ENCODE measurements at places on chromosomes 1 and 21.

- H3K27ac ChIP-seq: peak overlapping the region; percentile 30
These were observed 29.4 kb downstream of the MRPL37 start for GRCh38 chr1:54229281-54229891.

- DNase-seq: no peak
- peaks cover 63% of the 10 kb centered on the region for H3K4me1 ChIP-seq
- peak overlapping the region; percentile 98 for H3K4me3 ChIP-seq
- no peaks in the 10 kb centered on the region for H3K36me3 ChIP-seq
- H3K27me3 ChIP-seq: no peaks in the 10 kb centered on the region
These were observed 1.7 kb downstream of the SPSB1 start for GRCh38 chr1:9294405-9294773.

GRCh38 chr1:6601923-6602668, 573 bp downstream of the KLHL21 start:
- no peaks in the 10 kb centered on the region for H3K36me3 ChIP-seq
- H3K4me1 ChIP-seq: peaks cover 59% of the 10 kb centered on the region
- DNase-seq: no peak
- H3K4me3 ChIP-seq: peak overlapping the region; percentile 59
- H3K27ac ChIP-seq: peak overlapping the region; percentile 98

- no peak overlapping the region for H3K4me3 ChIP-seq
- no peak for DNase-seq
- H3K4me1 ChIP-seq: peaks cover 2% of the 10 kb centered on the region
These were observed 9.9 kb upstream of the CDCA8 start for GRCh38 chr1:37682334-37682987.

DNA sequence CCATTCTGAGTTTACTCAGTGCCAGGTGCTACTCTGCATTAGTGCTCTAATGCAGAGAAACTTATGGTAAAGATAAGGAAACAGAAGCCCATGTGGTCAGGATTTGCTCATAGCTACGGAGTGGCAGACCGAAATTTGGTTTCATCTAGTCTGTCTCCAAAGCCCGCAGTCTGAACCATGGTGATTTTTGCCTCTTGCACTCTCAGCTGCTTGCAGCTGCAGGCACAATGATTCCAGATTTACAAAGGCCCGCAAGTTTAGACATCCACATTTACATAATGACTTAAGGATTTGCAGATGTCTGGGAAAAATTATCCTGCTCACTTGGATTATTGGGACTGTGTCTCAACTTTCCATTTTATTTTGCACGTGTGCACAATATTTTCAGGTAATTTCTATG, 161.3 kb upstream of the KCNJ6 start:
- no peak overlapping the region for H3K4me3 ChIP-seq
- no peak for DNase-seq
- no peaks in the 10 kb centered on the region for H3K4me1 ChIP-seq
- H3K36me3 ChIP-seq: no peaks in the 10 kb centered on the region
- no peak overlapping the region for H3K27ac ChIP-seq
- no peaks in the 10 kb centered on the region for H3K27me3 ChIP-seq

DNA sequence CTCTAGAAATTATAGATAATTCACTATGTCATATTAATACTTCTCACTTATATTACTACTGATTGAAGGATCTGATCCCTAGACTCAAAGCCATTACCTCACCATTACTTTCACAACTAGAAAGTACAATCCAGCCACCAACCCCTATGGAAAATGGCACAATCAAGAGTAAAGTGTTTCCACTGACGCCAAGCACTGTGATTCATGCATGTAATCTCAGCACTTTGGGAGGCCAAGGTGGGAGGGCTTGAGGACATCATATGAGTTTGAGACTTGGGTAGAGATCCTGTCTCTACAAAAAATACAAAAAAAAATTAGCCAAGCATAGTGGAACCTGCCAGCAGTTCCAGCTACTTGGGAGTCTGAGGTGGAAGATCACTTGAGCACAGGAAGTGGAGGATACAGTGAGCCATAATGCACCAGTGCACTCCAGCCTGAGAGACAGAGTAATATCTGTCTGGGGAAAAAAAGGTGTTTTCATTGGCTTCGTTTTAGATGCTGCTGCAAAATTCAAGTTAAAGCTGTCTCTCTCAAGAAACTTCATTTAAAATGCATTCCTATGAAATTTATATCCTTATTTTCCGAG, 126.5 kb downstream of the AKT3 start:
- no peak overlapping the region for H3K27ac ChIP-seq
- DNase-seq: no peak
- H3K4me3 ChIP-seq: no peak overlapping the region
- no peaks in the 10 kb centered on the region for H3K36me3 ChIP-seq

GRCh38 chr1:218078916-218079315, 206.2 kb upstream of the RRP15 start:
- no peaks in the 10 kb centered on the region for H3K27me3 ChIP-seq
- no peaks in the 10 kb centered on the region for H3K36me3 ChIP-seq
- no peak overlapping the region for H3K27ac ChIP-seq

DNA sequence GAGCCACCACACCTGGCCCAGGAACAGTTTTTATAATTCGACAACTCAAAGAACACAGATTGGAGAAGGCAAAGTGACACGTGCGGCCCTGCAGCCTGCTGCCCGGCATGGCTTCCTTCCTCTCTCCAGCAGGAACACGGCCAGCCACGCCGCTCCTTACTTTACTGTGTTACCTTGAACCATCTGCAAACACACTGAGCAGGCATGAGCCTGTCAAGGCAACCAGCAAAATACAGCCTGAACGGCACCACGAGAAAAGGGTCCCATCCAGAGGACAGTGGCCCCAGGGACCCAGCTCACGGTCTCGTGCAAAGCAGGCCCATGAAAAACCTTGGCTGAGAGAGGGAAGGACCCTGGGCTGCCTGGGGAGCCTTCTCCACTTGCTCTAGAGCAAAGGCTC, 38.8 kb downstream of the NPHP4 start:
- DNase-seq: no peak
- H3K4me1 ChIP-seq: no peaks in the 10 kb centered on the region
- no peak overlapping the region for H3K27ac ChIP-seq
- no peaks in the 10 kb centered on the region for H3K27me3 ChIP-seq
- no peaks in the 10 kb centered on the region for H3K36me3 ChIP-seq
- no peak overlapping the region for H3K4me3 ChIP-seq

DNA sequence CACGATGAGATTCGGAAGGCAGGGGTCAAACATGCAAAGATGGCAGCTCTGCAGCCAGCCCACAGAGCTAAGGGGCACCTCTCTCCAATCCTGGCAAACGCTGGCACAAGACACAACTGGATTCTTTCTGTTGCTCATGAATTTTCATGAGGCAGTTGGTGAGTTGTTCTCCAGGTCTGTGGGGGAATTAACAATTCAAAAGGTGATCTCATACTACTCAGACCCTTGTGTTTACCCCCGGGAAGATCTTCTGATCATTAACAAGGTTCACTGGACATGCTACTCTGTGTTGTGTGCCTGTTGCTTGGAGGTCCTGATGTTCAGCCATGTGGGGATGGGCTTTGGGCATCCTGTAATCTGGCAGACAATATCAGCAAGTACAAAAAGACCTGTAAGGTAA, 128.9 kb downstream of the HHAT start:
- H3K36me3 ChIP-seq: no peaks in the 10 kb centered on the region
- H3K4me3 ChIP-seq: no peak overlapping the region
- H3K4me1 ChIP-seq: no peaks in the 10 kb centered on the region

GRCh38 chr1:211511947-211512346, 20.0 kb upstream of the RD3 start:
- H3K27ac ChIP-seq: no peak overlapping the region
- H3K36me3 ChIP-seq: no peaks in the 10 kb centered on the region
- H3K4me1 ChIP-seq: peaks cover 21% of the 10 kb centered on the region
- H3K4me3 ChIP-seq: no peak overlapping the region
- no peaks in the 10 kb centered on the region for H3K27me3 ChIP-seq

DNA sequence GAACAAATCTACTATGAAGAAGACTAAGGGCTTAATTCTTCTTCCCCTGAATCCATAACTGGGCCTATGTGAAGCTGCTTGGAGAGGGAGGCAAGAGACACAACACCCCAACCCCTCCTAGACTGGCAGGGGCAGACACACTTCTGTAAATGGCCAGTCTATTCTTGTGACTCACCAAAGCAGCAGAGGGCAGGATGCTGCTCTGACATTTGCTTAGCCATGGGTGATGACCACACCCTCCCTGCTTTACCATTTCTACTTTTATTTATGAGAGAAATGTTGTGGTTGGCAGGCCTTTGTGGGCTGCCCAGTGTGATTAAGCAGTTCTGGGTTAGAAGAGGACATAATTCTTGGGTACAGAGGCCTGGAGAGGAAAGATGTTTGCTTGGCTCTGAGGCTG, 189.8 kb upstream of the DPYD start:
- no peak overlapping the region for H3K27ac ChIP-seq
- H3K4me3 ChIP-seq: no peak overlapping the region
- DNase-seq: no peak
- H3K36me3 ChIP-seq: no peaks in the 10 kb centered on the region

- H3K27me3 ChIP-seq: no peaks in the 10 kb centered on the region
- H3K4me3 ChIP-seq: no peak overlapping the region
- no peaks in the 10 kb centered on the region for H3K36me3 ChIP-seq
These were observed 193.3 kb upstream of the BEND5 start for GRCh38 chr1:48969971-48970370.

GRCh38 chr1:166086113-166086883, 80.5 kb downstream of the FAM78B start:
- DNase-seq: peak; percentile 64
- no peak overlapping the region for H3K4me3 ChIP-seq
- no peaks in the 10 kb centered on the region for H3K36me3 ChIP-seq
- no peaks in the 10 kb centered on the region for H3K27me3 ChIP-seq

DNA sequence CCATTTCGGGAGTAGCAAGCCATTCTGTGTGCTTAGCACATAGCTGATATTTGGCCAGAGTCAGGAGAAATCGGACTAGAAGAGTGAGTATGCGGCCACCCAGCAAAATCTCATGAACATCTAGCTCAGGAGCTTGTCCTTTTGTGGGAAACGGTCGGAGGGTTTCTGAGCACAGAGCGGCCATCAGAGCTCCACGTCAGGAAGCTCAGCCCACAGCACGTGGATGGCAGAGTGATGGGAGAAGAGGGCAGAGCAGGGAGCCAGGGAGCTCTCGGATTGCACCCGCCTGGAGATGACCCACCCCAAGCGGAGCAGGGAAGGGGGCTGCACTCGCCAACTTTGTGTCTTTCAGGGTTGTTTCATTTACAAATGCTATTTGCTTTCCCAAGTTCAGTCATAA, 13.9 kb downstream of the RCAN3 start:
- H3K36me3 ChIP-seq: no peaks in the 10 kb centered on the region
- DNase-seq: no peak
- no peak overlapping the region for H3K4me3 ChIP-seq

- H3K27me3 ChIP-seq: no peaks in the 10 kb centered on the region
- H3K4me1 ChIP-seq: no peaks in the 10 kb centered on the region
- no peak for DNase-seq
- no peak overlapping the region for H3K27ac ChIP-seq
These were observed 695.4 kb downstream of the BRINP3 start for GRCh38 chr1:189782295-189782694.

GRCh38 chr21:15353546-15353945, 288.7 kb upstream of the NRIP1 start:
- no peak for DNase-seq
- H3K36me3 ChIP-seq: no peaks in the 10 kb centered on the region
- H3K4me3 ChIP-seq: no peak overlapping the region
- H3K27me3 ChIP-seq: no peaks in the 10 kb centered on the region

DNA sequence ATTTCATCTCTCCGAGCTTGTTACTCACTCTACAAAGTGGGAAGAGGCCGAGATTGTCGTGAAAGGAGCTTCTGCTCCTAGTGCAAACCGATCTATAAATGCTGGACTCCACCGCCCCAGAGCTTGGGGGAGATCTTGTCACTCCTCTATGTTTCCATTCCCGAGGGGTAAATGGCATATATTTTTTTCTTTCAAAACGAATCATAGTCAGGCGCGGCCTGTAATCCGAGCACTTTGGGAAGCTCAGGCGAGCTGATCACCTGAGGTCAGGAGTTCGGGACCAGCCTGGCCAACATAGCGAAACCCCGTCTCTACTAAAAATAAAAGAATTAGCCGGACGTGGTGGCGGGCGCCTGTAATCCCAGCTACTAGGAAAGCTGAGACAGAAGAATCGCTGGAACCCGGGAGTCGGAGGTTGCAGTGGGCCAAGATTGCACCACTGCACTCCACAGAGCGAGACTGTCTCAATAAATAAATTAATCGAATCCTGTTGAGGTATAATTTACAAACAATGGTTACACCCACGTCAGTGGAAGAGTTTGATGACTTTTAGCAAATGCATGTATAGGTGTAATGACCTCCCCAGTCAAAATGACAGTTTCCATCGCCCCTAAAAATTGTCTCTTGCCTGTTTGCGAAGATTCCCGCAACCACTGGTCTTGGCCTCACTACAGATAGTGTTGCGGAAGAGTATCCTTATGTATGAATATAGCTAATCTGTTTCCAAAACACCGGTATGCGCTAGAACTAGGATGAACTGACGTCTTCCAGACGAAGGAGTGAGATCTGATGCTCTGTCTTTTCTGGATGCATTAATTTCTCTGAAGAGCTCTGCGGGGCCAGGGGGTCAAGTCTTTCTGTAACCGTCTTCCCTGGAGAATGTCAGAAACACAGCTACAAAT, 840 bp upstream of the HEATR1 start:
- peak overlapping the region; percentile 93 for H3K4me3 ChIP-seq
- H3K36me3 ChIP-seq: peaks cover 16% of the 10 kb centered on the region
- H3K27ac ChIP-seq: peak overlapping the region; percentile 76
- H3K27me3 ChIP-seq: no peaks in the 10 kb centered on the region
- peaks cover 19% of the 10 kb centered on the region for H3K4me1 ChIP-seq

DNA sequence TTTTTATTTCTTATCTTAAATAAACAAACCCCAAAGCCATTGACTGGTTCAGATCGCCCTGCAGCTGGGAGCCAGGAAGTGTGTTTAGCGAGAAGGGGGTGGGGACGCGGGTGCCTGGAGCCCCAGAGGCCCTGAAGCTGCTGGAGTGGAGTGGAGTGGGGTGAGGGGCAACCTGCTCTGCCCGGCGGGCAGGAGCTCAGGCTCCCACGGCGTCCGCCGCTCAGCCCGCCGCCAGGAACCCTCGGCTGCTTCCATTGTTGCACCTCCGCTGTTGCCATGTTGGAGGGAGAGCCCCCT, 673 bp downstream of the PIK3C2B start:
- peak overlapping the region; percentile 86 for H3K27ac ChIP-seq
- H3K4me3 ChIP-seq: peak overlapping the region; percentile 62
- H3K4me1 ChIP-seq: peaks cover 27% of the 10 kb centered on the region
- H3K27me3 ChIP-seq: no peaks in the 10 kb centered on the region

- no peaks in the 10 kb centered on the region for H3K27me3 ChIP-seq
- no peak overlapping the region for H3K4me3 ChIP-seq
- peaks cover 70% of the 10 kb centered on the region for H3K36me3 ChIP-seq
- H3K27ac ChIP-seq: no peak overlapping the region
- no peaks in the 10 kb centered on the region for H3K4me1 ChIP-seq
- no peak for DNase-seq
These were observed 120.0 kb downstream of the KIAA0319L start for GRCh38 chr1:35437200-35437599.

GRCh38 chr1:85504417-85504816, 39.5 kb upstream of the DDAH1 start:
- H3K27ac ChIP-seq: no peak overlapping the region
- no peak overlapping the region for H3K4me3 ChIP-seq
- H3K27me3 ChIP-seq: no peaks in the 10 kb centered on the region
- no peak for DNase-seq
- no peaks in the 10 kb centered on the region for H3K36me3 ChIP-seq

Data from vagina (tissue), 2 donors.